ENCODE measurements at places on chromosomes 7 and 10.

DNA sequence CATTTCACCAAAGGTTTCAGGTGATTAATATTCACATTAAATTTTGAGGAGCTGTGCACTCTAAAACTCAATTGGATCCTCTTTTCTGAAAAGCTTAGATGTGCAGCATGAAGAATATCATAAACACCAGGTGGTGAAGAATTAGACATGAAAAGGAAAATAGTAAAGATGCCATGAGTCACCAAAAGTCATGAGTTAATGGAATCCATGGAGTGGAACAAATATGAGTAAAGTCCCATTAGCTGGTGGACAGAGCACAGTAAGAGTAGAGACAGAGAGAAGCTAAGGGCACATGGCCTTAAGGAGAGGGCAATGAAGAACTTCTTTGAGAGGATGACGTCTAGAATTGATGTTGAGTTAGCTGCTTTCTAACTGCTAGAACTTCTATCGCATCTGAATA lies 271.6 kb downstream of the CSTF2T start:
- H3K36me3 ChIP-seq = no peaks in the 10 kb centered on the region
- H3K4me3 ChIP-seq = no peak overlapping the region
- no peak for DNase-seq
- no peak overlapping the region for H3K27ac ChIP-seq
- H3K4me1 ChIP-seq = no peaks in the 10 kb centered on the region

DNA sequence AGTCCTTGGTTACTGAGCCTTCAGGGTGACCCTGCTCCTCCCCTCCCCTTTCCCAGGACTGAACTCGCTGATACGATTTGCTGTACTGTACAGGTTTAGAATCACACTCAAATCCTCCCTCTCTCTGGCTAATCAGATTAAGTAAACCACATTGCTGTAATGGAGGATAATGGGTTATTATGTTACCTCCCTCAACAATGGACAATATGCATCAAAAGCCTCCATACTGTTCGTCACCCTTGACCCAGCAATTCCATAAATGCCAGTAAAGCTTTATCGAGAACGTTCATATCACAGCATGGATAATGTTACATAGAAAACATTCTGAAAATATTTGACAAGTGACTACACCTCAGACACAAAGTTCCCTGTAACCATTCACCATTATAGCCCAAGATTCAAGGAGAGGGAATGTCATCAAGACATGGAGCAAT lies 61.7 kb downstream of the FAM107B start:
- no peak for DNase-seq
- H3K27ac ChIP-seq = no peak overlapping the region
- no peak overlapping the region for H3K4me3 ChIP-seq

DNA sequence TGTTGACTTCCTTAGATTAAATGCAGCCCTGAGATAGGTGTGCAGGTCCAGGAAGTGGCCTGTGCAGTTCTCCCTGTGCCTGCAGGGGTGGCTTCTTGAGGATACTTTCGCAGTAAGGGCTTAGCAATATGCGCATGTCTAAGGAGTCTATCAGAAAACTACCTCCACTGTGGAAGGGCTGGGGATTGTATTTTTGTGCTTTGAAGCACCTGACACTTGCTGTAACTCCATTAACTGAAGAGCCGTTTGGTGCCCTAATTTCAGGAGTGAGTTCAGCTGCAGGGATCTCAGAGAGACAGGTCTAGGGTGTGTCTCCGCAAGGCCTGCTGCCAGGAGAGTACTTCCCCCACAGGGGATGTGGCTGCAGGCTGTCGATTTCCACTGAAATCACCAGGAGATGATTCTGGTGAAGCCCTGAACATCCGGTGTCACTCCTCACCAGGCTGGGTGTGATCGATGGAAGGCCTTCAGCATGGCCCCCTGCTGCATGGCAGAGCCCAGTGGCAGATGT lies 35.5 kb downstream of the IKZF1 start:
- peak; percentile 69 for DNase-seq
- no peaks in the 10 kb centered on the region for H3K4me1 ChIP-seq
- H3K27me3 ChIP-seq = no peaks in the 10 kb centered on the region

GRCh38 chr10:42781893-42782445 lies 626 bp upstream of the BMS1 start:
- H3K27me3 ChIP-seq = no peaks in the 10 kb centered on the region
- no peak for DNase-seq
- H3K4me1 ChIP-seq = peaks cover 13% of the 10 kb centered on the region
- H3K4me3 ChIP-seq = peak overlapping the region; percentile 90
- H3K27ac ChIP-seq = peak overlapping the region; percentile 58
- H3K36me3 ChIP-seq = peaks cover 14% of the 10 kb centered on the region

- H3K4me3 ChIP-seq = no peak overlapping the region
- H3K27ac ChIP-seq = no peak overlapping the region
- no peak for DNase-seq
- no peaks in the 10 kb centered on the region for H3K4me1 ChIP-seq
These were observed 248.3 kb downstream of the ADARB2 start for GRCh38 chr10:1488970-1489548.

DNA sequence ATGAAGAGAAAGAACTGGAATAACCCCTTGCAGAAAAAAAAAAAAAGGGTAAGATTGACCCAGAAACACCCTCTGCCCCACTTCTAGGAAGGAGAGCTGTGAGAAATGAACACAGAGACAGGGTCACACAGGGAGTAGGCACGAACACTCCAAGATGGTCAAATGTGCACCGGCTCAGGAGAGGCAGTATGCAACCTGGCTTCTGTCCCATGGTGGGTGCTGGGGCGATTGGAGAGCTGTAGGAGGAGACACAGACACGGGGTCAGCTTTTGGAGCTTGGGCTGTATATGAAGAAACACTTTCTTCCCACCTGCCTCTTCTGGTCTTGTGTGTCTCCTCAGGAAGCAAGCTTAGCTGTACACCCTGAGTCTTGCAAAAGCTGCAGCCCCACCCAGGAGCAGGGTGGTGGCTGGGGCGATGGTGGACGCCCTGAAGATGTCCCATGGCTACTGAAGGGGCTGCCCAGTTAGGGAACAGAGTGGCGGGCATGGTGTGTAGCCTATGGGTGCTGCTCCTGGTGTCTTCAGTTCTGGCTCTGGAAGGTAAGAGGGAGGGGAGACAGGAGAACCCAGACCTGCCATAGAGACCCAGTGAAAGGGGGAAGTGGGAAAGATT lies 8.0 kb downstream of the EPHB6 start:
- H3K27me3 ChIP-seq = no peaks in the 10 kb centered on the region
- no peaks in the 10 kb centered on the region for H3K36me3 ChIP-seq
- H3K27ac ChIP-seq = no peak overlapping the region
- no peaks in the 10 kb centered on the region for H3K4me1 ChIP-seq
- no peak for DNase-seq
- H3K4me3 ChIP-seq = no peak overlapping the region

DNA sequence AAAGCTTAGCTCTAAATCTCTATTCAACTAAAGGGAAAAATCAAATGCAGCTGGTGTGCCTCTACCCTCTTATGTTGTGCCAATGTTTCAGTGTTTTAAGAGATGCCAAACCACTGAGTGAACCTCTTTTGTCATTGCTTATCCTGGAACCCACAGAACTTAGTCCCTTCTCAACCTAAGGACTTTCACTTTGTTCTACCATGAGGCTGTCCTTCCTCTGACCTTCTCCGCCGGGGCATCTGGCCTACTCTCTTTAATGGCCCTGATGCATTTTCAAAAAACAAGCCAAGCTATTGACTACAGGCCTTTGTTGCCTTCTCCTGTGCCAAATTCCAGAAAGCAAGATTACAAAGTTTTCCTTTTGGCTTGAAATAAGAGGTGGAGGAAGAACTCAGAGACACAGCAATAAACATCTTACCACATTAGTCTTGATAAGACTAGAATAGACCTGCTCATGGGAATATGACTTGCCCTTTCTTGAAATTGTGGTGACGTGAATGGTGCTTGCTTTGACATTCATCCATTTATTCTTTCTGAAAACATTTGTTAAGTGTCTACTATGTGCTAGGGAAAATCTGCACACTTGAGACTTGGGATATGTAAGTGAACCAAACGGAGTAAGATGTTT lies 253.2 kb upstream of the SMIM30 start:
- no peak for DNase-seq
- H3K27me3 ChIP-seq = no peaks in the 10 kb centered on the region
- H3K36me3 ChIP-seq = no peaks in the 10 kb centered on the region
- no peak overlapping the region for H3K27ac ChIP-seq
- no peaks in the 10 kb centered on the region for H3K4me1 ChIP-seq
- no peak overlapping the region for H3K4me3 ChIP-seq

- no peaks in the 10 kb centered on the region for H3K27me3 ChIP-seq
- H3K36me3 ChIP-seq = peaks cover 18% of the 10 kb centered on the region
- H3K4me3 ChIP-seq = peak overlapping the region; percentile 100
These were observed 559 bp downstream of the TRA2A start for GRCh38 chr7:23531050-23531793.

- no peak overlapping the region for H3K4me3 ChIP-seq
- H3K27me3 ChIP-seq = no peaks in the 10 kb centered on the region
- no peak overlapping the region for H3K27ac ChIP-seq
- no peaks in the 10 kb centered on the region for H3K36me3 ChIP-seq
- H3K4me1 ChIP-seq = no peaks in the 10 kb centered on the region
These were observed 453.5 kb downstream of the AUTS2 start for GRCh38 chr7:70051726-70052125.

DNA sequence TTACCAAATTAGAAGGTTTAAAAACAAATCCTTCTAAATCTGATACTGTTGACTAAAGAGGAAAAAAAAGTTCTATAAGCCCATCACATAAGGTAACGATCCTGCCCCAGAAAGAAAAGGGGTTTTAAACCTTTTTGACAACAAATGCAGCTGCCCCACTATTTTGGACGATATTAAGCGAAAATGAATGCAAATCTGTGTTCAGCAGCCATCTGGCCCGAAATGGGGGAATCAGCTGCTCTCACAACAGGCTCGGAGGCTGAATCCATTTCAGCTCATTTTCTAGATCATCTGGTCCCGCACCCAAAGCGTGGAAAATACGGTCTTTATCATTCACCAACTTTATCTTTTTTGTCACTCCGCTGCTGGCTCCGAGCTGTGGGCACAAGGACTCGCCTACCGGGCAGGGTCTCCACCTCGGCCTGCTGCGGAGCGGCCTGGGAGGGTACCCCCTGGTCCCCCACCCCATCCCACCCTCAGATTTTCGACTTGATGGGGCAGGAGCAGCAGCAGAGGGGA lies 2.4 kb upstream of the EBF3 start:
- H3K27me3 ChIP-seq = peaks cover 55% of the 10 kb centered on the region
- peak overlapping the region; percentile 25 for H3K27ac ChIP-seq
- H3K4me3 ChIP-seq = no peak overlapping the region
- H3K4me1 ChIP-seq = peaks cover 19% of the 10 kb centered on the region
- no peak for DNase-seq

GRCh38 chr10:79269969-79270368 lies 77.3 kb upstream of the PPIF start:
- H3K27me3 ChIP-seq = no peaks in the 10 kb centered on the region
- H3K27ac ChIP-seq = no peak overlapping the region
- no peak overlapping the region for H3K4me3 ChIP-seq
- no peak for DNase-seq
- no peaks in the 10 kb centered on the region for H3K36me3 ChIP-seq

GRCh38 chr7:10632712-10633111 lies 341.0 kb upstream of the PHF14 start:
- no peak overlapping the region for H3K4me3 ChIP-seq
- no peak for DNase-seq
- no peaks in the 10 kb centered on the region for H3K4me1 ChIP-seq
- H3K36me3 ChIP-seq = no peaks in the 10 kb centered on the region
- H3K27ac ChIP-seq = no peak overlapping the region

DNA sequence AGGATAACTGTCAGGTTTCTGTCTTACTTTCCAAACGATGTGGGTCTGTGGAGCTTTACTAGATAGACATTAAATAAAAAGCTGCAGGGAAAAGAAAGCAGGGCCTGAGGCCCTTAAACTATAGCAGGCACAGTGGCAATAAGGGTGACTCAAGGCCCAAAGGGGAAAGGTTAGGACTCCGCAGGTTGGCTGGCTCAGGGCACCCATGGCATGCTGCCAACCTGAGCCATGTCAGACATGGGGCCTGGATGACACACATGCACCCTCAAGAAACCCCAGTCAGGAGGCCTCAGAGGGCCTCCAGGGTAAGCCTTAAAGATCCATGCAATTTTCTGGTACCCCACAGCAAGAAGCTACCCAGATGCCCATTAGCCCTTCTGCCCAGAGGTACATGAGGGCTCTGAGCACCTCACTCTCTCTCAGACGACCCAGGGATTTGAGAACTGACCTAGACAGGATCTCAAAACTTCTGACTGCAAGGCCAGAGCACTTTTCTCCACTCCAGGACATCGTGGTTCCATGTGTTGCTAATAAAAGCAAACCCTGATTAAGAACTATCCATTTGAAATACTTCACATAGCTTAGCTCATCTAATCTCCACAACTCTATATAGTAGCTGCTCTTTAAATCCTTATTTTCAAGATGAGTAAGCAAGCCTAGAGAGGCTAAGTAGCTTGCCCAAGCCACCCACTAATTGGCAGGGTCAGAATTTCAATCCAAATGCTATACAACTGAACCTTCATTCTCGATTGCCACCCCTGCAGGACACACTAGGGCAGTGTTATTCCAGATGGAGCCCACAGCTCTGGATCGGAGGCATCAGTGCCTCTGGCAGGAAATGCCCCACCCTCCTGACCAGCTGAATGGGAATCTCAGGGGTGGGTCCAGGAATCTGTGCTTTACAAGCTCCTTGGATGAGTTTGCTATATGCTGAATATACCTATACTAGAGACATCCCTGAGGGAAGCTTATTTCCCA lies 132.5 kb upstream of the EFCAB10 start:
- H3K27me3 ChIP-seq = no peaks in the 10 kb centered on the region
- peaks cover 20% of the 10 kb centered on the region for H3K36me3 ChIP-seq
- H3K4me1 ChIP-seq = peaks cover 19% of the 10 kb centered on the region
- no peak overlapping the region for H3K4me3 ChIP-seq
- DNase-seq = no peak

GRCh38 chr10:121947343-121948330 lies 19.8 kb upstream of the ATE1 start:
- no peaks in the 10 kb centered on the region for H3K4me1 ChIP-seq
- no peak for DNase-seq
- H3K36me3 ChIP-seq = no peaks in the 10 kb centered on the region
- no peaks in the 10 kb centered on the region for H3K27me3 ChIP-seq
- H3K27ac ChIP-seq = no peak overlapping the region

- H3K27ac ChIP-seq = no peak overlapping the region
- no peaks in the 10 kb centered on the region for H3K36me3 ChIP-seq
- H3K4me1 ChIP-seq = no peaks in the 10 kb centered on the region
- no peak overlapping the region for H3K4me3 ChIP-seq
These were observed 17.2 kb upstream of the AKR1C1 start for GRCh38 chr10:4945766-4946717.

DNA sequence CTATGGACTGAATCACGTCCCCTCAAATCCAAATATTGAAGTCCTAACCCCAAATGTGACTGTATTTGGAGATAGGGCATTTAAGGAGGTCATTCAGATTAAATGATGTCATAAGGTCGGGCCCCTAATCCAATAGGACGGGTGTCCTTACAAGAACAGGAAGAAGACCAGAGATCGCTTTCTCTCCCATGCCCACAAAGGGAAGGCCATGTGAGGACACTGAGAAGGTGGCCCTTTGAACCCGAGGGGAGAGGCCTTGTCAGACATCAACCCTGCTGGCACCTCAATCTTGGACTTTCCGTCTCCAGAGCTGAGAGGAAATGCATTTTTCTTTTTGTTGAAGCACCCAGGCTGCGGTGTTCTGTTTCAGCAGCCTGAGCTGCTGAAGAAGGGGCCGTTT lies 72.3 kb upstream of the KLF6 start:
- no peaks in the 10 kb centered on the region for H3K36me3 ChIP-seq
- DNase-seq = no peak
- H3K4me1 ChIP-seq = peaks cover 38% of the 10 kb centered on the region
- no peaks in the 10 kb centered on the region for H3K27me3 ChIP-seq

Measured in activated T-cell treated with anti-CD3 and anti-CD28 coated beads, Interleukin-2, amount 50 U/mL, for 72 hours (primary cell).